Nephron progenitor cell (in vitro differentiated cells): ENCODE measurements at places on chromosomes 4 and X.

GRCh38 chr4:104500442-104500841, 5.7 kb upstream of the CXXC4 start:
- no peak for DNase-seq

DNA sequence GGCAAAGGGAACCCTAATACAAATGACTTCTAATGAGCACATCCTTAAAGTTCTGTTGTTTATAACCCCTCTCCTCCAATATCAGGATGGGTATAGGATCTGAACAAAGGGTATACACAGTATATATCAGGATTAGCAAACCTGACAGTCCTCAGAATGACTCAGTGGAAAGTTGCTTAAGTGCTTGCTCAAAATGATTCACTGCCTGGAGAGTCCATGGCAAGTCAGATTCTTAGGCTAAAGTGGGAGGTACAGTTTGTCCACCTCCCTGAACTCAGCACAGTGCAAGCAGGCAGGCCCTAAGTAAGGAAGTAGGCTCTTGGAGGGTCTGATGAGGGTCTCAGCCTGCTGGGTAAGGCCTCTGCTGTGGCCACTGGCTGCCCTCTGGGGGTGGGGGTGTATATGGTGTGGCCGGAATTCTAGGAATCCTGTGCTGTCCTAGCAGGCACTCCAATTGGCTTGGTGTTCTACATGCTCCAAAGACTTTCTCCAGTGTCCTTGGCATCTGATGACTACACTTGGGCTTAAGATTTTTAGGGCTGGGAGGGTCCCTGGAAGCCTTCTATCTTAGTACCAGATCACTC, 54.3 kb downstream of the CHRDL1 start:
- no peak for DNase-seq

- no peak for DNase-seq
These were observed 239.6 kb upstream of the FAM47A start for GRCh38 chrX:34371754-34372153.

DNA sequence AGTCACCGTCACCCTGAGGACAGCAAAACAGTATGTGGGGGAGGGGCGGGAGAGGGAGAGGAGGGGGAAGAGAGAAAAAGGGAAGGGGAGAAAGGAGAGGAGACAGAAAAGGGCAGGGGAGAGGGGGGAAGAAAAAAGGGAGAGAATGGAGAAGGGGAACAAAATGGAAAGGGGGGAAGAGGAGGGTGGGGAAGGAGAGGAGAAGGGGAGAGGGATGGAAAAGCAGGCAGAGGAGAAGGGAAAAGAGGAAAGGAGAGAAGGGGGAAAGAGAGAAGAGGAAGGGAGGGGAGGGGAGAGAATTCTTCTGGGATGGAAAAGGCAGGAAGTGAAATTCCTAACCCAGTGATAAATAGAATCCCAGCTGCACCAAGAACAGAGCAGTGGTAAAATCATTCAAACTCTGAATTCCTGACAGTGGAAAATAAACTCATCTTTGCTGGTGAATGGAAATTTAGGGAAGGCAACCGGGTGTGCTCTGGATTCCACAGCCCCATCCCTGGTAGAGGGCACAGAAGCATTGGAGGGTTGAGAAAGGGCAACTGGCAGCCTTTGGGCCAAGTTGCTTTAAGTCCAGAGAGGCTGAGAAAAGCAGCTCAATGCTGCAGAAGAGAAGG, 244.2 kb downstream of the BCOR start:
- no peak for DNase-seq

GRCh38 chr4:145186729-145187128, 6.3 kb upstream of the OTUD4 start:
- DNase-seq: no peak

DNA sequence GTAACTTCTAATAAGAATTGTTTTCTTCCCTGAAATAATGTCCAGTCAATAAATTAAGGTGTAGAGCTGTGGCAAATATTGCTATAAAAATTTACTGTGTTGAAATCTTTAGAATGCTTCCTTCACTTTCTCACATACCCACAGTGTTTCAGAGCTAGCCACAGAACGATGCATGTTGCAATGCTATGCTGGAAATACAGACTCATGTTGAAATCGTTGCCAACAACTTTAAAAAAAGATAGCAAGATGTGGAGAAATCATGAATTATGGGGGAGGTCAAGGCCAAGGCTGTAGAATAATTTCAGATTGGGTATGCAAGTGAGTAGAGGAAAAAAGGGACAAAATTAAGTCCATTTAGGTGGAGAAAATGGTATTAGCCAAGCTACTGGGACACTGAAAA, 204.8 kb downstream of the VEGFC start:
- DNase-seq: no peak

GRCh38 chr4:110753466-110753865, 130.6 kb upstream of the PITX2 start:
- no peak for DNase-seq

DNA sequence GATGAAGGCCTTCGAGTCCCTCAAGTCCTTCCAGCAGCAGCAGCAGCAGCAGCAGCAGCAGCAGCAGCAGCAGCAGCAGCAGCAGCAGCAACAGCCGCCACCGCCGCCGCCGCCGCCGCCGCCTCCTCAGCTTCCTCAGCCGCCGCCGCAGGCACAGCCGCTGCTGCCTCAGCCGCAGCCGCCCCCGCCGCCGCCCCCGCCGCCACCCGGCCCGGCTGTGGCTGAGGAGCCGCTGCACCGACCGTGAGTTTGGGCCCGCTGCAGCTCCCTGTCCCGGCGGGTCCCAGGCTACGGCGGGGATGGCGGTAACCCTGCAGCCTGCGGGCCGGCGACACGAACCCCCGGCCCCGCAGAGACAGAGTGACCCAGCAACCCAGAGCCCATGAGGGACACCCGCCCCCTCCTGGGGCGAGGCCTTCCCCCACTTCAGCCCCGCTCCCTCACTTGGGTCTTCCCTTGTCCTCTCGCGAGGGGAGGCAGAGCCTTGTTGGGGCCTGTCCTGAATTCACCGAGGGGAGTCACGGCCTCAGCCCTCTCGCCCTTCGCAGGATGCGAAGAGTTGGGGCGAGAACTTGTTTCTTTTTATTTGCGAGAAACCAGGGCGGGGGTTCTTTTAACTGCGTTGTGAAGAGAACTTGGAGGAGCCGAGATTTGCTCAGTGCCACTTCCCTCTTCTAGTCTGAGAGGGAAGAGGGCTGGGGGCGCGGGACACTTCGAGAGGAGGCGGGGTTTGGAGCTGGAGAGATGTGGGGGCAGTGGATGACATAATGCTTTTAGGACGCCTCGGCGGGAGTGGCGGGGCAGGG, 568 bp downstream of the HTT start:
- DNase-seq: peak; percentile 82

GRCh38 chr4:7241597-7242125, 49.3 kb downstream of the SORCS2 start:
- DNase-seq: no peak

DNA sequence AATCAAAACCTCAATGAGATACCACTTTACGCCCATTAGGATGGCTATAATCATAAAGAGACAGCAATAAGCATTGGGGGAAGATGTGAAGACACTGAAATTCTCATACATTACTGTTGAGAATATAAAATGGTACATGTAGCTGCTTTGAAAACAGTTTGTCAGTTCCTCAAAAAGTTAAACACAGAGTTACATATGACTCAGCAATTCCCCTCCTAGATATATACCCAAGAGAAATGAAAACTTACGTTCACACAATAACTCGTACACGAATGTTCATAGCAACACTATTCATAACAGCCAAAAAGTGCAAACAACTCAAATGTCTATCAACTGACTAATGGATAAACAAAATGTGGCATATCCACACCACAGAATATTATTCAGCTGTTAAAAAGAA, 36.6 kb downstream of the PHF8 start:
- no peak for DNase-seq

DNA sequence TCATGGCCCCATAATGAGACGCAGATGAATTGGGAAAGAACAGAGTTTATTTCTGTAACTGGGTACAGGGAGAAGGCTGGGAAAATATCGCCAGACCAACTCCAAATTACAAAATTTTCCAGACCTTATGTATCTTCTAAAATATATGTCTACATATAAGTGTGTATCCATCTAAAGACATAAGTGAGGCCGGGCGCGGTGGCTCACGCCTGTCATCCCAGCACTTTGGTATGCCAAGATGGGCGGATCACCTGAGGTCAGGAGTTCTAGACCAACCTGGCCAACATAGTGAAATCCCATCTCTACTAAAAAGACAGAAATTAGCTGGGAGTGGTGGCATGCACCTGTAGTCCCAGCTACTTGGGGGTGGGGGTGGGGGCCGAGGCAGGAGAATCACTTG, 11.7 kb upstream of the DHRSX start:
- DNase-seq: no peak

- no peak for DNase-seq
These were observed 335.1 kb downstream of the ANK2 start for GRCh38 chr4:113384600-113384999.

- no peak for DNase-seq
These were observed 16.9 kb downstream of the SPINK2 start for GRCh38 chr4:56804551-56804950.

GRCh38 chr4:170167678-170168077, 77.9 kb upstream of the AADAT start:
- DNase-seq: no peak

GRCh38 chr4:26342328-26343037, 21.7 kb downstream of the RBPJ start:
- DNase-seq: no peak

DNA sequence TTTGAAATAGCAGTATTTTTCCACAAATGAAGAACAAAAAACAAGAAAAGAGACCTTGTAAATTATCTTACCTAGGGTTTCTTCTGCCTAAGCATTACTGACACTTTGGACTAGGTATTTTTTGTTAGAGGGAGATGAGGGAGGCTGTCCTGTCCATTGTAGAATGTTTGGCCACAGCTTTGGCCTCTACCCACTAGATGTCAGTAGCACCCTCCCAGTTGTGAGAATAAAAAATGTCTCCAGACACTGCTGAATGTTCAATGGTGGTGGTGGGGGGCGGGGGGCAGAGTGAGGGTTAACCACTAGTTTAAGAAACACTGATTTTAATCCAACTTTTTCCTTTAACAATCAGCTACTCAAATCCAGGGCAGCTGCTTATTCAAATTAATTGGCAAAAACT, 25.8 kb downstream of the OTUD4 start:
- peak; percentile 4 for DNase-seq

GRCh38 chrX:124476562-124476961, 130.2 kb downstream of the SH2D1A start:
- no peak for DNase-seq

GRCh38 chrX:76538860-76539259, 111.3 kb downstream of the MAGEE1 start:
- no peak for DNase-seq

GRCh38 chrX:39905538-39905891, 192.2 kb downstream of the BCOR start:
- peak; percentile 37 for DNase-seq

DNA sequence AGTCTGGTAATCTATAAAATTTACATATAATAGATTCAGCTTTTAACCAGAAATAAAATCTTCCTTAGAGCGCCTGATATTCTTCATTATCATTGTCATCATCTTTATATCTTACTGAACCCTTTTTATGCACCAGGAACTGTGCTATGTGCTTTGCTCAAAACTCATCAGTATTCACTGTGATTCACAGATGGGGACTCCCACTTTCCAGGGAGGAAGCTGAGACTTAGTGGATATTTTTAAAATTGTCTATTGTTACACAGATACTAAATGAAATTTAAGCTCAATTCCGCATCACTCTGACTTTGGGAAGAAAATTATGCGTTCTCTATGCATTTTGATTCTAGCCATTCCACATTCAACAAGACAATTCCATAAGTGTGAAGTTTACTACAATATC, 34.8 kb upstream of the SULT1E1 start:
- no peak for DNase-seq

- DNase-seq: no peak
These were observed 205.5 kb downstream of the PRR32 start for GRCh38 chrX:127025013-127025412.

DNA sequence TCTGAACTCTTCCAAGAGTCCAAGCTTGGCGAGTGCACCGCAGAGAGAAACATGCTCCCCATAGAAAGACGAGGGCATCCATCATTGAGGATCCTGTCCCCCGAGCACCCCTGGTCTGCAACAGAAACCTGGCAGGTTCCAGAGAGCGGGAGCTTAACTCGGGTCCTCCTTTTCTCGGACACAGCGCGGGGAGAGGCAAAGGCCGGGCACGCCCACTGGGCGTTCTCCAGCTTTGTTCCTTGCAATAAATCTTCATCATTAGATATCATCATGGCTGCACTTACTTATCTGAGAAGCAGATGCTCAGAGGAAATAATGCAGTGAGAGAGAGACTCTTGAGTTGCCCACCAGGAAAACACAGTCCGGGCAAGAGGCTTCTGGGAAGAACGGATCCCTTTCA, 90.1 kb upstream of the PSAPL1 start:
- DNase-seq: no peak

- DNase-seq: no peak
These were observed 153.3 kb downstream of the TMEM164 start for GRCh38 chrX:110156167-110156754.

DNA sequence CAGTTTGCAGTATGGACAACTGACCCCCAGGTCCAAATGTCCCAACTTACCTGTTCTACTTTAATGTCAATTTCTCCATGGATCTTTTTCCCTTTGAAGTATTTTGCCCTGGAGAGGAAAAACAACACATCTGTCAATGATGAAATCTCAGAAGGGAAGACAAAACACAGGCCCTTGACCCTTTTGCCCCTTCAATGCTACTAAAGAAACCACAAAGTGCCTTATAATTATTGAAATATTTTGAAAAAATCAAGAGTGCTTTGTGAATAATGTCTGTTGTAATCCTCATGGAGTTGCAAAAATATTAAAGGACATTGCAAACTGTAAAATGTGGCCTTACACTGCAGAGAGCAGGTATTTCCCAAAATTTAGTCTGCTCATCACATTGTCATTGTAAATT, 12.6 kb downstream of the SYN1 start:
- DNase-seq: no peak

DNA sequence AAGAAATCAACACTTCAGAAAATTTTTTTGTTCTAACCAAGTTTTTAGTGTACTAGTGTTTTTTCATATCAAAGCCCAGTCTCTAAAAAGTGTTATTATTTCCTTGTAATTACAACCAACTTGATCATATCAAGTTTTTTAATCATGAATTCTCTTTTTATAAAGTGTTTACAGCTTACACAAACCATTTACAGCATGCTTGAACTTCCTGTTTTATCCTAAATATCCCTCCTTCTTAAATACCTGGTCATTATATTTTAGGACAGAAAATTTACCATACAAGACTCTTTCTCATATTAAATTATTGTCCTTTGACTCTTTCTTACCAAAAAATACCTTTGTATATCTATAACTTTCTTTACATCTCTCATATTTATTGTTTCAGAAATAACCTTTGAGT, 89.4 kb upstream of the NPY2R start:
- DNase-seq: no peak

- no peak for DNase-seq
These were observed 36.5 kb downstream of the DCTD start for GRCh38 chr4:182880387-182881356.

- DNase-seq: no peak
These were observed 168.8 kb upstream of the RBPJ start for GRCh38 chr4:26152056-26152455.

GRCh38 chr4:127574643-127575042, 58.1 kb upstream of the INTU start:
- no peak for DNase-seq
